ENCODE measurements at places on chromosomes 7 and 10. TPM values are rescaled to one million over a fixed set of nuclear protein-coding genes. Genes with fewer than 3 reads are reported as not detected.

Gene AP5Z1
- 30.3 TPM for total RNA-seq

Gene IQUB
- under 0.01 TPM for total RNA-seq

Gene USP6NL
- total RNA-seq, result 13.0 TPM

Gene ANKRD61
- total RNA-seq, result 0.21 TPM

Gene CHST15
- total RNA-seq, result 31.5 TPM

Gene HMX3
- total RNA-seq, result 0.07 TPM

All from nasal cavity respiratory epithelium epithelial cell of viscerocranial mucosa (primary cell).